Stimulated activated CD4-positive, alpha-beta T cell treated with anti-CD3 and anti-CD28 coated beads, TNF-alpha, amount 100 ng/mL, for 1 hour (primary cell): ENCODE measurements at places on chromosomes 1 and 21.

DNA sequence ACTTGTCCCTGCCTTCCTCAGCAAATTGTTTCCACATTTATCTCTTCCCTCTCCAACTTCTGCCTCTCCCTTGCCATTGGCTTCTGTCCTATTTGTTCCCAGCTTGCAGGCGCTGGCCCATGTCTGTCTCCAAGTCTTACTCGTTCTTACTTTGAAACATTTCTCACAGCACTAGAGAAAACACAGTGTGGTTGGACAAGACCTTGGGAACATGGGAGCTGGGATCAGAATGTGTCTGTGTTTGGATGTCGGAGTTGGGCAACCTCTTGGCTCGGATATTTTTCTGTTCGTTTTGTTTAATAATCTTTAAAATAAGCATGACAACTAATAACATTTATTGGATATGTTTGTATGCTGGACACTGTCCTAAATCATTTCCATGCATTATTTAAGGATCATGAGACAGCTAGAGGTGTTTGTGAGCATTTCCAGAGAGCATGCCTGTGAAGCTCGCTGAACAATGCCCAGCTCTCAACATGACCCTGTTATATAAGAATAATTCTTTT lies 5.9 kb upstream of the BRWD1 start:
- DNase-seq, result no peak

- DNase-seq, result no peak
Observed at GRCh38 chr1:75310067-75310466, 175.9 kb downstream of the LHX8 start.

DNA sequence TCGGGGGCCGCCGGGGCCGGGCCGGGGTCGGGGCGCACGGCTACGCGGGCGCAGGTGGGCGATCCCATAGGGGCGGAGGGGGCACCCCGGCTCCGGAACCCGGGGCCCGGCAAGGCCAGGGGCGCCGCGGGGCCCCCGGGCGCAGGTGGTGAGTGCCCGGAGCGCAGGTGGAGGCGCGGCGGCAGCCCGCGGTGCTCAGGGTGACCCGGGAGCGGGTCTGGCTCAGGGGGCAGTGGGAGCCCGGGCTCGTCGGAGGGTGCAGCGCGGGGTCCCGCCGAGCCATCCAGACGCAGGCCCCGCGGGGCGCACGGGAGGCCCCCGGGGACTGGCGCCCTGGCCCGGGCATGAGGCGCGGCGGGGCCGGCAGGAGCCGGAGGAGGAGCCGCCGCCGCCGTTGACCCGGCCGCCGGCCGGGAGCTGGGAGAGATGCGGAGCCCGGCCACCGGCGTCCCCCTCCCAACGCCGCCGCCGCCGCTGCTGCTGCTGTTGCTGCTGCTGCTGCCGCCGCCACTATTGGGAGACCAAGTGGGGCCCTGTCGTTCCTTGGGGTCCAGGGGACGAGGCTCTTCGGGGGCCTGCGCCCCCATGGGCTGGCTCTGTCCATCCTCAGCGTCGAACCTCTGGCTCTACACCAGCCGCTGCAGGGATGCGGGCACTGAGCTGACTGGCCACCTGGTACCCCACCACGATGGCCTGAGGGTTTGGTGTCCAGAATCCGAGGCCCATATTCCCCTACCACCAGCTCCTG lies 489 bp downstream of the CELSR2 start:
- no peak for DNase-seq

GRCh38 chr1:212228076-212228475 lies 57.1 kb upstream of the PPP2R5A start:
- DNase-seq, result no peak

GRCh38 chr1:17212487-17213121 lies 7.7 kb downstream of the PADI1 start:
- peak; percentile 11 for DNase-seq

DNA sequence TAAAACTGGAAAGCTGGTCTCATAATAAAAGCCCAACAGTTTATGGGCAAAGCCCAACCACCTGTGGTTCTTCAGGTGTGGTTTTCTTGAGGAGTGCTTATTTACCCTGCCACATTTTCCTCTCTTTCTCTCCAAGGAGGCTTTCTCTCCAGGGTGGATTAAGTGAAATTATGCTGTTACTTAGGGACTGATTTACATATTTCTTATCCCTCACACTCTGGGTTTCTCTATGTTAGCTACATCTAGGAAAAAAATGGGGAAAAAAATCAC lies 4.8 kb downstream of the TBX19 start:
- DNase-seq, result no peak

DNA sequence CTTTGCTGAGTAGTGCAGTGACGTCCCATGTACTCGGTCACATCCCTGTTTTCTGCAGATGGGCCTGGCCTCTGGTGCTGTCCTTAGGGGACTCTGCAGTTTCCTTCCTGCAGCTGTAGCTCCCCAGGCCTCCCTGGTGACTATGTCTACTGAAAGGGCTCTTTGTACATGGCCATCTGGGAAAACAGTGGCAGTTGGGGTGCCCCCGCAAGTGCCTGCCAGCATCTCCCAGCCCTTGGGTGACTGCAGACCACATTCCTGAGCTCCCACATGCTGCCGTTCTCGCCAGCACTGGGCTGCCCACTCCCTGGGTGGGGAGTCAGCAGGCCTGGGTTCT lies 37.5 kb upstream of the KCNA10 start:
- no peak for DNase-seq

- DNase-seq, result no peak
Observed at GRCh38 chr1:185568155-185569123, 165.8 kb upstream of the HMCN1 start.

- DNase-seq, result no peak
Observed at GRCh38 chr1:48657413-48657812, 119.3 kb downstream of the BEND5 start.

DNA sequence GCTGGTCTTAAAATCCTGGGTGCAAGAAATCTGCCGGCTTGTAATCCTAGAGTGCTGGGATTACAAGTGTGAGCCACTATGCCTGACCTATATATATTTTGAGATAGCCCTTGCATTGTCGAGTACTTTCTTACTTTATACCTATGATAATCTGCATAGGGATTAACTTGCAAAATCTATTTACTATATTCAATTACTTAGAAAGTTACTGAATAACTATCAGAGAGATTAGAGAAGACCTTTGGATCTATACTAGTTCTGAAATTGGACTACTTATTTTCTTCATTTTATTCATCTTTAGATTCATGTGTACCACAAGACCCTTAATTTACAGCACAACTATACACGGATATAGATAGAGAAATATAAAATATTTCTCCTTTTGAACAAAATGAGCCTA lies 1766.0 kb downstream of the NCAM2 start:
- no peak for DNase-seq

- DNase-seq, result no peak
Observed at GRCh38 chr1:100400404-100400803, 48.1 kb downstream of the CDC14A start.

- DNase-seq, result no peak
Observed at GRCh38 chr1:227849251-227849650, 33.8 kb downstream of the PRSS38 start.

- no peak for DNase-seq
Observed at GRCh38 chr1:92795166-92795565, 10.3 kb upstream of the EVI5 start.

- DNase-seq, result no peak
Observed at GRCh38 chr1:26791626-26792025, 3.9 kb downstream of the PIGV start.

DNA sequence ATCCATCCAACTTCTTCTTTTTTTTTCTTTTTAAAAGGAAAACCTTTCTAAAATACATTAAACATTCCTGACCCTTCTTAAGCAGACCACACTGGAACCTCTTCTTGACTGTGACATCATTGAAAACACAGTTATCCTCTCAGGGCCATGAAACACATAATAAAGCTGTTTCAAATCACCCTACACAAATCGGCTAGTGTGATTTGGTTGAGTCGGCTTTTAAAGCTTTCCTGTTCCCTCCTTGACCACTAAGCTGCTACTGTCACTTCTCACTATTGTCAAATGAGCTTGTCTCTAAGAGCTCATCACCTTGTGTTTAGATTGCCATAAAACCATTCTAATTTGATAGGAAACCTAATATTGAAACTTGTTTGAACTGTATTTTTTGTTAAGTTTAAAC lies 5.9 kb downstream of the USP24 start:
- no peak for DNase-seq

- no peak for DNase-seq
Observed at GRCh38 chr1:88043834-88044233, 640.2 kb upstream of the PKN2 start.

DNA sequence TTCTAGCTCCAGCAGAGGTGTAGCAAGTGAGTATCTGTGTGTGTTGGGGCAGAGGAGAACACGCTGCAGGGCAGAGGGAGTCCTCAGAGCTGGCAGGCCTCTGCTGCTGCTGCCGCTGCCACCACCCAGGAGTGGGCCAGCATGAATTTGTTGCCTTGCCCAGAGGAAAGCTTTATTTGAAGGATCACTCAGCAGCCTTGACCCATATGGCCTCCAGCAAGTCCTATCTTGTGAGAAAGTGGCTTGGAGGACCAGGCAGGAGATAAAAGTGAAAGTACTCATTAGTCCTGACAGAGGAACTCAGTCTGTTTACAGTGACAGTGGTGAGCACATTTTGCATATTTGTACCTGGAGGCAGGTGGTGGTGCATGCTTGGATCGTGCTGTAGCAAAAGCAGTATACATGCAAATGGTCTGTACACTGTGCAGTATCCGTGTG lies 3.1 kb downstream of the TRAF5 start:
- no peak for DNase-seq

DNA sequence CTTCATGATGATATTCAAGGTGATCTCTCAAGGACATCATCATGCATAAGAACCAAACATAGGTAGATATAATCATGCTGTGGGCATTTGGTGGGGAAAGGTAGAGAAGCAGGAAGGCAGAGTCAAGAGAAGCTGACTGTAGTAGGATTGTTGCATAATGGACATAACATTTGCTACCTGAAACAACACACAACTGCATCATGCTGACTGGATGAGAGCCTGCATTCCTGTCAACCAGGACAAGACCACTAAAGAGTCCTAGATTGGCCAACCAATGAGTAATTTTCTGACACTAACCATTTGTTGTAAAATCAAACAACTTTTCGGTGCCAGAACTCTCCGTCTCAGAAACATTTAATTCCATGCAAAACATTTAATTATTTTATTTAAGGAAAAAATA lies 377.2 kb downstream of the PLPP3 start:
- no peak for DNase-seq

- no peak for DNase-seq
Observed at GRCh38 chr1:151536499-151536898, 3.6 kb upstream of the TUFT1 start.

DNA sequence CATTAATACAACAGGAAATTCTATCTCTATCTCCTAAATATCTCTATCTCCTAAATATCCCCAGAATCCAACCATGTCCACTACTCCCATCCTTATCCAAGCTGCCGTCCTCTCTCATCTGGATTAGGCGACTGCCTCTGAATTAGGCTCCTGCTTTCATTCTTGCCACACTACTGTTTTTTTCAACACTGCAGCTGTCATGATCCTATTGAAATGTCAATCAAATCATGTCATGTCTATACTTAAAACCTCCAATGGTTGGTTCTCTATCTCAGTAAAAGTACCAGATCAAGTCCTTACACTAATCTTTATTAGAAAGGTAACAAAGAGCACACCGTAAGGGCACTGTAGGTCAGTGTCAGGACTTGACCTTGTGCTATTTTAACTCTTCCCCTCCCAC lies 82.0 kb upstream of the NFIA start:
- DNase-seq, result no peak

DNA sequence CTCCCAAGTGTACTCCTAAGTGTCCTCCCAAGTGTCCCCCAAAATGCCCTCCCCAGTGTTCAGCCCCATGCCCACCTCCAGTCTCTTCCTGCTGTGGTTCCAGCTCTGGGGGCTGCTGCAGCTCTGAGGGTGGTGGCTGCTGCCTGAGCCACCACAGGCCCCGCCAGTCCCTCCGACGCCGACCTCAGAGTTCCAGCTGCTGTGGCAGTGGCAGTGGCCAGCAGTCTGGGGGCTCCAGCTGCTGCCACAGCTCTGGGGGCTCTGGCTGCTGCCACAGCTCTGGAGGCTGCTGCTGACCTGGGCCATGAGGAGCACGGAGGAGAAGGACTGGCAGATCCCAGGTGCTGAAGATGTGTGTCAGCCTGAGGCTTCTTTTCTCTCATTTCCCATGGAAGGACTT lies 993 bp downstream of the LCE5A start:
- DNase-seq, result no peak

GRCh38 chr1:191671236-191671635 lies 487.0 kb upstream of the RGS18 start:
- no peak for DNase-seq

DNA sequence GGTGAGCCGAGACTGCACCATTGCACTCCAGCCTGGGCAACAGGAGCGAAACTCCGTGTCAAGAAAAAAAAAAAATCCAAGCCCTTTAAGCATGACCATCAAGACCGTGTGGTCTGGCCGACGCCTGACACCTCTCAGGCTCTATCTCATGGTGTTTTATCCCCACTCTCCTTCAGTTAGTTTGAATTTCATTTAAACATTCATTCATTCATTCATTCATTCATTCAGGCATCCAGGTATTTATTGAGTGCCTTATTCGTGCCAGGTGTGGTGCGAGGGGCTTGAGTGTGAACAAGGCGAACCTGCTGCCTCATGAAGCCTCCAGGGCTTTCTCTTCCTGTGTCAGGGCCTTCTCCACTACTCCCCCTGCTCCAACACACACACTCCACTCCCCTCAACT lies 22.6 kb upstream of the OPRD1 start:
- DNase-seq, result no peak

GRCh38 chr1:231738554-231738953 lies 112.0 kb downstream of the DISC1 start:
- DNase-seq, result no peak

DNA sequence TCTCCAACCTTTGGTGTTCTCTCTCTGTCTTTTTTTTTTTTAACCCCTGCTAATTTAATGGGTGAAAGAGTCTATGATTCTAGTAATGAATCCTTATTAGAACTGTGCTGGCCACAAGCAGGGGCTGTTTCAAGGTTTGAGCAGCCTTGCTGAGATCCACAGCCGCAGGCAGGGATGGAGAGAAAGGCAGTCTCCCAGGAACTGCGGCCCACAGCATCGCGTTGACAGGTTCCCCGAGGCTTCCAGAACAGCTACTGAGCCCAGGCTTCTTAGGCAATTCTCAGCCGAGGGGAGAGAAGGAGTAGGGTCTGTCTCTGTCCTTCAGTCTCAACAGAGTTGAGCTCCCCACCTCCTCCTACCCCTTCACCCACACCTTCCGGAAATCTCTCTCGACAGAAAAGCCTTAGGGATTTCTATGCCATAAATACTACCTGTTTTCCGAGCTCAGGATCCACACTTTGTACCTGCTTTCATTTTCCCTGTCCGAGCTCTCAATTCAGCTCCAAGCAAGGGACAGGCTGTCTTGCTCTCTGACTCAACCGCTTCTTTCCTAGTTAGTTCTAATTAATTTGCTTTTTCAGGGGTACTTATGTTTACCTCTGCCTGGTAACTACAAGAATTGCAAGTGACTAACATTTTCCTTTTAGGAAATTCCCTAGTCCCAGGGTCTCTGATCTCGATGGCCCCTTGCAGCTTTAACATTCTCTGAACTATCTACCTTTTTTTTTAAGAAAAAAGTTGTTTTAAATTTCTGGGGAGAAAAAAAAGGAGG lies 6.7 kb upstream of the CASZ1 start:
- DNase-seq, result no peak

GRCh38 chr1:5847013-5847659 lies 145.1 kb downstream of the NPHP4 start:
- DNase-seq, result no peak
